ENCODE measurements at places on chromosomes 4 and X.
A peak's percentile ranks its signal among the peaks of the same experiment; 100 is the strongest.

DNA sequence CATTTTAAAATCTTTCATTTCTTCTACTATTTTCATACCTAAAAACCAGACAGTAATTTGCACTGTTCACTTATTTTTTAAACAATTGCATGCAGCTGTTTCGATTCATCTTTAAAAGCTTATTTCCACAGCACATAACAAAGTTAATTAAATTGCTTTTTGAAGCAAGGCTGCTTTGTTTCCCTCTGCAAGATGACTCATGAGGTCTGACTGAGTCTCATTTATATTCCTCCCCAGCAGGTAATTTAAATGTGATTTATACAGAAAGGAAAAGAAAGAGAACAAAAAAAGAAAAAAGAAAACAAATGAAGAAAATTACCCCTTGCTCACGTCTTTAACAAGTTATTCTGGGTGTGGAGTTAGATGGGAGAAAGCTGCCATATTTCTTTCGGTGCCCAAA, 22.8 kb downstream of the VMA21 start:
- no peak for DNase-seq

DNA sequence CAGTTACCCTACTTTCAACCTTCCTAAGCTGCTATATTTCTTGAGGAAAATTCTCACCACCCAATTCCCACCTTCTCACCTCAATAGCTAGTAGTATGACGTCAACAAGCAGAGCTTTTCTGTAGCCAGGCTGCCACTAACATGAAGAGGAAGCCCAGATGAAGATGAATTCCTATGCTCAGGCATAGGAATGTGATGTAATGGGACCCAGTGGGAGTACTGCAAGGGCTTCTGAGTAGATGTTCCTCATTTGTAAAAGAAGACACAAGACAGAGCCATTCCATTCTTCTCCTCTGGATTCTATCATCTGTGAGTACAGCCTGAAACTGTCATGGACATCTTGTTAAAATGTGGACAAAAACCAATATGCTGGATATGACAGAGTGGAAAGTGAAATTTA, 81.6 kb upstream of the KLF3 start:
- DNase-seq = no peak

GRCh38 chr4:13888112-13888511, 260.6 kb upstream of the BOD1L1 start:
- DNase-seq = no peak

GRCh38 chrX:45003085-45003484, 130.1 kb downstream of the KDM6A start:
- DNase-seq = no peak

GRCh38 chr4:8676676-8677075, 84.1 kb downstream of the CPZ start:
- no peak for DNase-seq

- no peak for DNase-seq
Observed at GRCh38 chrX:47198026-47198686, 4.5 kb downstream of the UBA1 start.

- no peak for DNase-seq
Observed at GRCh38 chr4:29002151-29002550, 1718.0 kb upstream of the PCDH7 start.

- no peak for DNase-seq
Observed at GRCh38 chr4:88865046-88865445, 167.4 kb upstream of the NAP1L5 start.

DNA sequence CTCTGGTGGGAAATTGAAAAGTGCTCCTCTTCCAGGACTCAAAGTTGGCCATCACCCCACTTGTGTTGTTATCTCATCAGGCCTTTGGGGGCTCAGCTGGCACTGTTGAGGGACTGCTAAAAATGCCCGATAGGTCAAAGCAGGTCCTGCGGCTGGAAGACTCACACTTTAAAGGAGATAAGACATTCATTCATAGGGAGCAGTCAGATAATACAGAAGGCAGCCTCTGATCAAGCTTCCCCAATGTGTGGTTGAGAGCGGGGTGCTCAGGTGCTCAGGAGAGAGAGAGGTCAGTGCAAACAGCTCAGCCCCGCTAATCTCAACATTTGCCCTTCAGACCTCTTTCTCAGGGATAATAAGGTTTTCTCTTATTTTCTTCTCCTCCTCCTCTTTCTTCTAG, 70.3 kb downstream of the TMEM154 start:
- no peak for DNase-seq

GRCh38 chrX:133468051-133468450, 52.8 kb upstream of the GPC4 start:
- DNase-seq = no peak

DNA sequence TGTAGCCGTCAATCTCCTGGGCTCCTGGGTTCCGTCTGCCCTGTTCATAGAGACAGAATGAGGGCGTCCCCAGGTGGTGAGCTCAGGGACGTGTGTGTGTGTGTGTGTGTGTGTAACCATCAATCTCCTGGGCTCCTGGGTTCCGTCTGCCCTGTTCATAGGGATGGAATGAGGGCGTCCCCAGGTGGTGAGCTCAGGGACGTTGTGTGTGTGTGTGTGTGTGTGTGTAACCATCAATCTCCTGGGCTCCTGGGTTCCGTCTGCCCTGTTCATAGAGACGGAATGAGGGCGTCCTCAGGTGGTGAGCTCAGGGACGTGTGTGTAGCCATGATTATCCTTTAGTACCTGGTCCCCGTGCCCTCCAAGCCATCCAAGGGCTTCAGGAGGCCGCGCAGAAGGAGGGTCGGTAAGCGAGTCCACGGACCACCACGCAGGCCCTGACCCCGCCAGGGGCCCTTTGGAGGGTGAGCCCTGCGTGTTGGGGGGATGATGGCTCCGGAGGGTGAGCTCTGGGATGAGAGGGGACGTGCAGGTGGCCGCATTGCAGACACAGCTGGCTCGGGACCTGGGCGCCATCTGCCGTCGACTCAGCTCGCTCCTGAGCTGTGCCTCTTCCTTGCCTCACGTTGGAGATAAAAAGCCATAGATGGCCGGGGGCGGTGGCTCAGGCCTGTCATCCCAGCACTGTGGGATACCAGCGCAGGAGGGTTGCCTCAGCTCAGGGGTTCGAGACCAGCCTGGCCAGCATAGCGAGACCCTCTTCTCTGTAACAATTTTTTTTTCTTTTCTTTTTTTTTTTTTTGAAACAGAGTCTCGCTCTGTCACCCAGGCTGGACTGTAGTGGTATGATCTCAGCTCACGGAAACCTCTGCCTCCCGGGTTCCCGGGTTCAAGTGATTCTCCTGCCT, 5.4 kb upstream of the GTPBP6 start:
- DNase-seq = peak; percentile 12

DNA sequence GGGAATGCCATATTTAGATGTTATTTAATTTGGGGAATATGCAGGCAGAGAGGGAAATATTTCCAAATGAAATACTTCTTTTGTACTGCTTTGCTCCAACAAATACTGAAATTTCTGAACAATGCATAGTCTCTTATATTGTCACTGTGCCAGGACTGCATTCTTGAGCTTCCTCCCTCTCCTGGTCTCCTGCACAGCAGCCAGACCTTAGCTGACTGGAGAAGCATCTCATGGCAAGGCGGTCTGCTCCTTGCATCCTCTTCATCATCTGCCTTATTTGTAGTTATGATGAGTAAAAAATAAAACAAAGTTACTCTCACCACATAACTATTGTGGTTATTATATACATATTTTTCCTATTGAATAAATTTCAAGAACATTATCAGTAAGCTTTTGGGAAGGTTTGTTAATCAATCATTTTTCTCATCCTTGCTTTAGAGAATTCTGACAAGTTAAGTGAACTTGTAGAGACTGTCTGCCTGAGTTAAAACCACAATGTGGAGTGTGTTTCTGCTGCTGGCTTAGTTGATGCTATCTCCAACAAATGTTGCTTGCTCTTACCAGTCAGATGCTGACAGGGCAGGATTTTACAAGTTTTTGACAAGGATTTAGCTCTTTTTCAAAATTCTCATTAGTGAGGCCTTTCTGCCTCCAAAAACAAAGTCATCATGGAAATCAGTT, 153.6 kb downstream of the SOWAHB start:
- no peak for DNase-seq

DNA sequence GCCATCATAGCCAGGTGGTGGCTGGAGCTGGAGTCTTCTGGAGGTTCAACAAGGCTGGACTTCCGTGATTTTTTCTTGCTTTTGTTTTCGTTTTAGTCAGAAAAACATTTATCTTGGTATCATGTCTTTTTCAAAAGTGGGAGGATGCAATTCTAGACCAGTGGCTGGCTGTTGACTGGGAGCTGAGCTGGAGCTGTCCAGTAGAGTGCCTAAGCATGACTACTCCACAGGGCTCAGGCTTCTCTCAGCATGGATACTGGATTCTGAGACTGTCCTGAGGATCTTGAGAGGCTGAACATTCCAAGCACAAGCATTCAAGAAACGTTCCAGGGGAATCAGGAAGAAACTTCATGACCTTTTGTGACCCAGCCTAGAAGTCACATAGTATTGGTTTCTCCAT, 598.1 kb downstream of the MID1IP1 start:
- no peak for DNase-seq

GRCh38 chr4:134518574-134519217, 317.1 kb upstream of the PABPC4L start:
- no peak for DNase-seq

- DNase-seq = no peak
Observed at GRCh38 chr4:25029479-25030276, 1.1 kb downstream of the LGI2 start.

- no peak for DNase-seq
Observed at GRCh38 chrX:35006361-35006760, 63.8 kb downstream of the FAM47B start.

- no peak for DNase-seq
Observed at GRCh38 chr4:37757761-37758160, 68.7 kb upstream of the PGM2 start.

- no peak for DNase-seq
Observed at GRCh38 chr4:169305651-169306050, 34.9 kb upstream of the SH3RF1 start.

GRCh38 chr4:151652841-151653547, 107.8 kb downstream of the GATB start:
- no peak for DNase-seq

GRCh38 chr4:30620711-30621110, 99.5 kb upstream of the PCDH7 start:
- DNase-seq = no peak

GRCh38 chrX:1725472-1725871, 110.6 kb downstream of the ASMT start:
- DNase-seq = no peak

Measured in tibial artery (tissue), 4 donors.